Activated naive CD4-positive, alpha-beta T cell treated with Interleukin-2 at 50 U/mL for 16 hours (primary cell): ENCODE measurements at places on chromosomes 4 and X.
A peak's percentile ranks its signal among the peaks of the same experiment; 100 is the strongest.

- no peak for DNase-seq
Observed at GRCh38 chr4:176084769-176085168, 19.1 kb downstream of the WDR17 start.

- DNase-seq: no peak
Observed at GRCh38 chr4:9920029-9920428, 101.3 kb downstream of the SLC2A9 start.

- DNase-seq: peak; percentile 57
Observed at GRCh38 chr4:110197529-110198042, 829 bp downstream of the ELOVL6 start.

DNA sequence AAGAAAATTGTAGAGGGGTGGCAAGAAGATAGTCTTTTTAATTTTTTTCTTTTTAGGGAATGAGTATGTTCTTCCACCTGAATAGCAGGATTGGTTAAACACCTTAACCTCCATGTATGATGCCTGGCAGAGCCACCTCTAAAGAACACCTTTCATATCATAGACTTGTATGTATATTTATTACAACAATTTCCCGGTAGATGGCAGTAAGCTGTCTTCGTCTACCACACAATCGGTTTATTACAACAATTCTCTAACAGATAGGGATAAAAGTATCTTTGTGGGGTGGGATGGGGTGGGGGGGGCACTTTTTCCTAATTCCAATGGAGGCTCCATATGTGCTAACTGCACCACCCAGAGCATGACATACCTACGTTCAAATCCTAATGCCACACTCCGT, 255.5 kb downstream of the LDB2 start:
- no peak for DNase-seq

GRCh38 chr4:110278127-110278526, 79.7 kb upstream of the ELOVL6 start:
- DNase-seq: no peak

DNA sequence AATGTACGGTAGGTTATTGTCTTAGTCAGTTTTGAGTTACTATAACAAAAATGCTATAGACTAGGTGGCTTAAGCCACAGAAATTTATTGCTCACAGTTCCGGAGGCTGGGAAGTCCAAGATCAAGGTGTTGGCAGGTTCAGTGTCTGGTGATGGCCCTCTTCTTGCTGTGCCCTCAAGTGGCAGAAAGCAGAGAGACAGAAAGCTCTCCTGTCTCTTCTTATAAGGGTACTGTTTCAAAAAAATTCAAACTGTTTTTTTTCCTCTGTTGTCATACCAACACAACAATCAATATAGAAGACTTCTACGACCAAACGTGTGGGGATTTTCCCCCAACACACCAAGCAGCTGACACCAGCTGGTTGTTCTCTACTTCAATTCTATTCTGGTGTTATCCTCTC, 53.4 kb downstream of the ADGRG4 start:
- DNase-seq: no peak

DNA sequence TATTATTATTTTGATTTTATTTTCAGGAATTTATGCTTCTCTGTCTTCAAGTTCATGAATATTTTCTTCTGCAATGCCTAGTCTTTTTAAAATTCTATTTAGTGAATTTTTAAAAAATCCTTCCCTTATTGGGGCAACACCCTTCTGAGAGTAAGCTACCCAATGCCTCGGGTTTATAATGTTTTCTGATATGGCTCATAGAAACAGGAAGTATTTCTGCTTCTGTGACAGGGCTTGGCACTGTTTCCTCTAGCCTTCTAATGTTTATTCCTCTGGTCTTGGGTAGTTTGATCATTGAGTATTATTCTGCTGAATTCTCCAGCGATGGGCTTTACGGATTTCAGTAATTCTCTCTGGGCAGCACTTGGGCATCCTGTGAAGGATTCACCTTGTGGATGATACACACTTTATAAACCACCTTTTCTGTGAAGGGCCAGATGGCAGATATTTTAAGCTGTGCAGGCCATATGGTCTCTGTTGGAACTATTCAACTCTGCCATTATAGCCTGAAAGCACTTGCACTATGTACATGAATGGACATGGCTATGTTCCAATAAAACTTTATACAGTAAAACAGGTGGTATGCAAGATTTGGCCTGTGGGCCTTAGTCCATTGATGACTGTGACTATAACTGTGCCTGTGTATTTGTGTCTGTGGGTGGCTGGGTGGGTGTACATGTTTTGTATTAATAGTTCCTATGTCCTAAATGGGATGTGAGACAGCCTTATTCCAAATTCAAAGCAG, 95.9 kb upstream of the FAT1 start:
- no peak for DNase-seq

DNA sequence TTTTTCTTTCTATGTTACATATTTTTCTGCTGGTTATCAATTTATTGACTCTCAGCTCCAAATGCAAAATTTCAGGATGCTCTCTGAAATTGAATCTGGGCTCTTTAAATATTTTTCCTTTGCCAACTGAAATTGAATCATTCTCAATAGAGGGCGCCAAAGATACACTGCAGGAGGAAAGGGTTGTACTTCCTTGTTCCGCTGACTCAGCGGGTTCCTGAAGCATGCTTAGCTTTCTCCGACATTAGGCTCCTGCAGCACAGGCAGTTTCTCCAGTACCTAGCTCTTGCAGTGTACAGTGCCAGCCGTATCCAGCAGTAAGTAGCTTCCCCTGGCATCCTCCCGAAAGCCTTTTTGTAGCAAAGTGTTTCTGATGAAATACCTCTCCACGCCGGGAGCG, 28.8 kb upstream of the CFAP47 start:
- DNase-seq: no peak

DNA sequence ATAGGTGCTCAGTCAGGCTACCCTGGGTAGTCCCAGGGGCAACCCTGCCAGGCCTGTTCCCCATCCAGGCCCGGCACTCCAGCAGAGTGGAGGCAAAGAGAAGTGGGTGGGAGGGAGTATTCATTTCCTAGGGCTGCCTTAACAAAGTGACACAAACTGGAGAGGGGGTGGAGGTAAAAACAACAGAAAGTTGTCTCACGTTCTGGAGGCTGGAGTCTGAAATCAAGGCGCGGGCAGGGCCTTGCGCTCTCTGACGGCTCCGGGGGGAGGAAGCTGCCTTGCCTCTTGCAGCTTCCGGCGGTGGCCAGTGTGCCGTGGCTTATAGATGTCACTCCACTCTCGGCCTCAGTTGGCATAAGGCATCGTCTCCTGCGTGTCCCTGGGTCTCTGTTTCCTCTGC, 90.8 kb downstream of the DCTD start:
- no peak for DNase-seq

GRCh38 chr4:58739275-58739674, 1629.1 kb upstream of the IGFBP7 start:
- no peak for DNase-seq

DNA sequence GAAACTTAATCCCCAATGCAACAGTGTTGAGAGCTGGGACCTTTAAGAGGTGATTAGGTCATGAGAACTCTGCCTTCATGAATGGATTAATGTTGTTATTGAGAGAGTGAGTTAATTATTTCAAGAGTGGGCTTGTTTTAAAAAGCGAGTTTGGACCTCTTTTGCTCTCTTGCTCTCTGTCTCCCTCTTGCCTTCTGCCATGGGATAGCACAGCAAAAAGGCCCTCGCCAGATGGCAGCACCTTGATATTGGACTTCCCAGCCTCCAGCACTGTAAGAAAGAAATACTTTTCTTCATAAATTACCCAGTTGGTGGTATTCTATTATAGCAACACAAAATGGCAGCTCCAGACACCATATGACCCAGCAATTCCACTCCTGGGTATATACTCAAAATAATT, 7.0 kb upstream of the ATP6AP2 start:
- DNase-seq: peak; percentile 39

- DNase-seq: no peak
Observed at GRCh38 chr4:10011277-10011676, 10.0 kb downstream of the SLC2A9 start.

DNA sequence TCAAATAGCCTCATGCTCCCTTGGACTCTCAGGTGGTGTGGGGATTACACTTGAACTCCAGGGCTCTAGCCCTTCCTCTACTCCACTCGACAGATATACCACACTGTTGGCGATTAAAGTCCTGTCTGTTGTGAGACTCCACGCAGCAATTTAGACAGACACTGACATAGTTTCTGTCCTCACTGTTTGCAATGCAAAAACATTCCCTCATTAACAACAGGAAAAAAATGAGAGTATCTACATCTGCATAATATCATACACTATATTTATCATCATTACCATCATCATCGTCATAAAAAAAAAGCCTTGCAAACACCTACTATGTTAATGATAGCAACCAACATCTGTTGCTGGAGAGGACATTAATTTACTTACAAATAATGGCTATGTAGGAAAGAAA, 132.4 kb downstream of the RASL11B start:
- no peak for DNase-seq

- DNase-seq: no peak
Observed at GRCh38 chr4:181820553-181820952, 422.6 kb upstream of the TENM3 start.

DNA sequence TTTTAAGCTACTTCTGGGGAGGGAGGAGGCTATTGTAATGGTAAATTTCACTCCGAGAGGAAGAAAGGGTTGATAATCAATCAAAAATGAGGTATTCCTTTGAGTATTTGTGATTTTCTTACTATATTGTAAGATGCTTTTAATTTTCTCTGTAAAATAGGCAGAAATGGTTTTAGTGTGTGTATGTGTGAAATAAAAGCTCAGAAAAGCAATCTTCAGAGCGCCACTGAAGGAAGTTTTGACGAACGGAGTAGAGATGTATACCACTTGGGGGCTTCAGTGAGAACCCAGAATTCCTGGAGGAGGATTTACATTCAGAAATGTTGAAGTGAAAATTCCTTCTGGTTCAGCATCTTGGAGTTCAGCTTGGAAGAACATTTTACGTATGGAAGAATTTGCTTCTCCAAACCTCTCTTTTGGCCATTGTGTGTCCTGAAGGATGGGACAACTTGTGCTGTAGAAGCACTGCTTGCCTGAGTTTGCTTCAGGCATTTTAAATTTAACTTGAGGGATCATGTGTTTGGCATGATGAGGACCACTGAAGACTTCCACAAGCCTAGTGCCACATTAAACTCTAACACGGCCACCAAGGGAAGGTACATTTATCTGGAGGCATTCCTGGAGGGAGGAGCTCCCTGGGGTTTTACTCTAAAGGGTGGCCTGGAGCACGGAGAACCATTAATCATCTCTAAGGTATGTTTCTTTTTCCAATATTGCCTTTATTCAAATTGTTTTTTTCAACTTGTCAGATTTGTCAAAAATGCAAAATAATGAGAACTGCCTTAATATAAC, 695 bp downstream of the SHROOM3 start:
- no peak for DNase-seq

DNA sequence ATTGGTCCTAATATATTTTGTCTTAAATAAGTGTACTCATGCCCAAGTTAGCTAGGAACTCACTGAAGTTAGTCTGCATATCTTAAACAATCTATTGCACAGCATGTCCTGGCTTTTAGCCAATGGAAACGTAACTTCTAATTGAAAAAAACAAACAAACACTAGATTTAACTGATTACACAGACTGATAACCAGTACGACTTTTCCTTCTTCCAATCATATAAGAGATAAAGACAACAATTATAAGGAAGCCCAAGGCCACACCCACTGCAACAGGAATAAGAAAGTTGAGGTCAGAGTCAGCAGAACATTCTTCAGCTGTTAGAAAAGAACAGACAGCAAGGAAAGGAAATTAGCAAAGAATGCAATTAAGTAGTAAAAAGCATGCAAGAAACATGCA, 40.8 kb downstream of the LAMP2 start:
- no peak for DNase-seq

- DNase-seq: no peak
Observed at GRCh38 chr4:64360664-64361398, 48.4 kb downstream of the TECRL start.

GRCh38 chr4:150849016-150849415, 166.1 kb downstream of the LRBA start:
- DNase-seq: no peak

GRCh38 chr4:74386159-74386558, 21.2 kb downstream of the EREG start:
- no peak for DNase-seq

GRCh38 chr4:33302321-33302720, 2582.2 kb downstream of the PCDH7 start:
- DNase-seq: no peak

DNA sequence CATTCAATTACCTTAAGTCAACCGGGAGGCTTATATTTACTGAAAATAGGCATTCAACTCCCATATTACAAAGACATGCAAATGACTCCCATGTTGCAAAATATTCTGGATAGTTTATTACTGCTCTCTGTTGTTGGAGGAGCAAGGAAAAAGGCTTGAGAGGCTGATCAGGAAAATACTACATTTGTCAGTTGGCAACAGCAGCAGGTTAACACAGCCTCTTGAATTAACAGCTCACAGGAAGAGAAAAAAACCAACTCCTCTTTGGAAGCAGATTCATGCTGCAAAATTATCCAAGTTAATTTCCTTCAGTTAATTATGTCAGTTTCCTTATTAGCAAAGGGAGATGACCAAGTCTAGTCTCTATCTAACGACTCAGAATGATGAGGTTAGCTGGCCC, 238.9 kb downstream of the MAML3 start:
- no peak for DNase-seq

GRCh38 chr4:4859325-4859798, at the start of gene MSX1:
Gene MSX1 (plus strand): TSS chr4:4859665. CDS start chr4:4859900, 235 bp downstream.
- peak; percentile 48 for DNase-seq

GRCh38 chr4:96593422-96593821, 753.5 kb downstream of the PDHA2 start:
- DNase-seq: no peak

DNA sequence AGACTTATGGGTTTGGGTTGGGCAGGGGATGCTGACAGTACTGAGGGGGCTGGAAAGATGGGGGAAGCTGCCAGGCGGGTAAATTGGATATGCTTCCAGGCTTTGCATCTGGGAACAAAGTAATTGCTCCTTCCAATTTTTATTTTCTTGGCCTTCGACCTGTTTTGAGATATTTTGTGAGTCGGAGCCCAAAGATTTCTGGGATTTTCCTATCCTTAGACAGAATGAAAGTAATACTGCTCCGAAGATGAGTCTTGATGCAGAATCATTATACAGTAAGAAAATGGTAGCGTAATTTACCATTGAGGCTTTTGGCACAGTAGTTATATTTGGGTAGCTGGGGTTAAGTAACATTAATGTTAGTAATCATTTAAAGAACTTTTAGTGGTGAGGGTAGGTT, 1.4 kb downstream of the SMARCA5 start:
- DNase-seq: no peak

GRCh38 chr4:16969696-16970135, 71.3 kb upstream of the LDB2 start:
- DNase-seq: no peak

DNA sequence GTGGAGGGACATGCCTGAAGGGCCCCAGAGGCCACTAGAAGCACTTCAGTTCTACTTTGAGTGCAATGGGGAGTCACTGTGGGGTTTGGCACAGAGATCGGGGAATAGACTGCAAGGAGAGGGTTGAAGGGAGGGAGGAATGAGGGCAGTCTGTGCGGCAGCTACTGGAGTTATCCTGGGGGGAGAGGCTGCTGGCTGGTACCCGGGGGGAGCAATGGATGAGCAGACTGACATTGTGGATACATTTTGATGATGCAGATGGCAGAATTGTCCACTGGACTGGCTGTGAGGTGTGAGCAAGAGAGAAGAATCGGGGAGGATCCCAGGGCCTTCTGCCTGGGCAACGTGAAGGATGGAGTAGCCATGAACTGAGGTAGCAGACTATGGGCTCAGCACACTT, 2.8 kb upstream of the MAMLD1 start:
- DNase-seq: no peak

- DNase-seq: no peak
Observed at GRCh38 chrX:4932790-4933189, 1219.3 kb upstream of the PRKX start.

- DNase-seq: no peak
Observed at GRCh38 chrX:99495453-99495852, 914.6 kb downstream of the PCDH19 start.
